ENCODE measurements at places on chromosomes 6 and 20.

DNA sequence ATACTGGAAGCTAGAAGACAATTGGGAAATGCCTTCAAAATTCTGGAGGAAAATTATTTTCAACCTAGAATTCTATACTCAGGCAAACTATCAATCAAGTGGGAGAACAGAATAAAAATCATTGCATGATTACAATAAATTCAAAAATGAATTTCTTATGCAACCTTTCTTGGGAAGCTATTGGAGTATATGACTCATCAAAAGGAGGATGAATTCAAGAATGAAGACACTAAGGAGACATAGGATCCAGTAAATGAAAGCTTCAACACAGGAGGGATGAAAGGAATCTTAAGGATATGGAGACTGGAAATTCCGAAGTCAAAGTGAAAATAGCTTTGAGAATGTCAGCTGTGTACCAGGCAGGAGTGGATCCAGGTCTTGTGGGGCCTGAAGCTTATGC is 12.6 kb upstream of the UBR2 start:
- no peak for ATAC-seq

GRCh38 chr6:79384845-79385244 is 150.4 kb upstream of the HMGN3 start:
- ATAC-seq = no peak

DNA sequence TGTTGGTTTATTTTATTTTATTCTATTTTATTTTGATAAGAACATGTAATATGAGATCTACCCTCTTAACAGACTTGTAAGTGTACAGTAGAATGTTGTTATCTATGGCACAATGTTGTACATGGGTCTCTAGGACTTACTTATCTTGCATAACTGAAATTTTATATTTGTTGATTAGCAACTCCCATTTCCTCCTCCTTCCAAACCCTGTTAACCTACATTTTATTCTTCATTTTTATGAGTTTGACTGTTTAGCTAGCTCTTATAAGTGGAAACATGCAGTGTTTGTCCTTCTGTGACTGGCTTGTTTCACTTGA is 37.9 kb upstream of the BCAS1 start:
- no peak for ATAC-seq

DNA sequence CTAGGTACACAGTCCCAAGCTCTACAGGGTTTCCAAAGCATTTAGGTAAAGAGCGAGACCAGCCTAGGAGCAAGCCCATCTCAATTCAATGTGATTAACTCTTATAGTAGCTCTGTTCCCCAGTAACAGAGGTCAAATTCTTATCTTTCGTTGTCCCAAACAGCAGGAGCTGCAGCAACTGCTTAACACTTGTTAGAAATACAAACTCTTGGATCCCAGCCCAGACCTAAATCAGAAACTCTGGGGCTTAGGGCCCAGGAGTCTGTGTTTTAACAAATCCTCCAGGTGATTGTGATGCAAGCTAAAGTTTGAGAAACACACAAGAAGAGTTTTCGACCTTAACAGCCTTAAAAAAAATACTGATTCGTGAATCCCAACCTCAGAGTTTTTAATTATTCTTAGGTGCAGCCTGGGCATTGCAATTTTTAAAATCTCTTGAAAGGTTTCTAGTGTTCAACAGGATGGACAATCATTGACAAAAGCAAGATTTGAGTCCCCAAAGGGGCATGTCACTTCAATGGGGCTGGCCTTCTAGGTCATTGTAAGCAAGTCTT is 127.4 kb upstream of the HCRTR2 start:
- no peak for ATAC-seq

- ATAC-seq = peak; percentile 91
Observed at GRCh38 chr20:44153636-44154043, 33.3 kb downstream of the JPH2 start.

DNA sequence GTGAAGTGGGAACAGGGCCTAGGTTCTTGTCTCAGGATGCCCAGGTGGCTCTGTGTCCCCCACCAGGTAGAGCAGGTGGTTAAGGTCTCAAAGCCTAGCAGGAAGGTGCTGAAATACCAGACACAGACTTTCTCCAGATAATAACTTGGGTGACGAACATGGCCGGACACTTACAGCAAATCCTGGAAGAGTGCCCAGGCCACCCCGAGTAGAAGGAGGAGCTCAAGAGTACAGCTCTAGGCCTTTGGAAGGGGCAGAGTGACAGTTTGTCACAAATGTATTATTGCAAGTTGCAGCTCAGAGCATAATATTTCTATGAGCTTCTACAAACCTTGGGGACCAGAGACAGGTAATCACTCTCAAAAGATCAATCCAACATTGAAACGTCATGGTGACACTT is 251.6 kb upstream of the SOX4 start:
- no peak for ATAC-seq

GRCh38 chr20:57167971-57168701 is 98.3 kb downstream of the BMP7 start:
- ATAC-seq = peak; percentile 47

- ATAC-seq = no peak
Observed at GRCh38 chr6:126258150-126258549, 81.8 kb upstream of the CENPW start.

GRCh38 chr6:110378552-110378951 is 20.4 kb upstream of the METTL24 start:
- ATAC-seq = no peak

DNA sequence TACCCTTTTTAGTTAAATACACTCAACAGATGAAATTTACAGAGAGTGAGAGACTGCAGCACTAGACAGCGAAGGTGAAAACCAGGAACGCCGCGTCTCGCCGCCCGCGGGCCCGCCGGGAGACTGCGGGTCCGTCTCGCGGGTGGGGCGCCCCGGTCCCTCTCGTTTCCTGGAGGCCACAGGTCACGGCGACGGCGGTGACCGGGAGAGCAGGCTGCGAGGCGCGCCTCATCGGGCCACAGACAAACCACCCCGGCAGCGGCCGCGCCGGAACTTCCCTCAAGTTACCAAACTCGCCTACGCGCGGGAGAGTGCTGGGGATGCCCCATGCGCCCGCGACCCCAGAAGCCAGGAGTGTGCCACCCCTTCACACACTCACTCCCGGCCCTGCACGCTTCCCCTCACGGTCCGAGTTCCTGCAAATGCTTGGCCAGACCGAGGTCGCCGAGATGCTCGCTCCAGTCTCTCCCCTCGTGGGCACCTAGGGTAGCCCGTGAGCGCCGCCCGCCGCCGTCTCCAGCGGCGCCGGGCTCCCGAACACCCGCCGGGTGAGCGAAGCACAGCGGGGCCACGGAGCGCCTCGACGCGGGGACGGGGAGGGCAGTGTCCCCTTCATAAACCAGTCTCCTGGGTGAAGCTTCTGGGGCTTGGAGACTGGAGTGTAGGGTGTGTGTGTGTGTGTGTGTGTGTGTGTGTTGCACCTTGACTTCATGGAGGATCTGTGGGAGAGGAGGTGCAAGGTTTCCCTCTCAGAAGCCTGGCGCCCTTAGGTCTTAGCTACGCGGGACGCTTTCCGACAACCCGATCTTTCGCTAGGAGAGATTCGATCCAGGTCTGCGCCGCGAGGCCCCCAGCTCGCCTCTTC is 1.4 kb downstream of the BACH2 start:
- ATAC-seq = peak; percentile 13

- ATAC-seq = no peak
Observed at GRCh38 chr20:5260889-5261288, 55.9 kb downstream of the PROKR2 start.

DNA sequence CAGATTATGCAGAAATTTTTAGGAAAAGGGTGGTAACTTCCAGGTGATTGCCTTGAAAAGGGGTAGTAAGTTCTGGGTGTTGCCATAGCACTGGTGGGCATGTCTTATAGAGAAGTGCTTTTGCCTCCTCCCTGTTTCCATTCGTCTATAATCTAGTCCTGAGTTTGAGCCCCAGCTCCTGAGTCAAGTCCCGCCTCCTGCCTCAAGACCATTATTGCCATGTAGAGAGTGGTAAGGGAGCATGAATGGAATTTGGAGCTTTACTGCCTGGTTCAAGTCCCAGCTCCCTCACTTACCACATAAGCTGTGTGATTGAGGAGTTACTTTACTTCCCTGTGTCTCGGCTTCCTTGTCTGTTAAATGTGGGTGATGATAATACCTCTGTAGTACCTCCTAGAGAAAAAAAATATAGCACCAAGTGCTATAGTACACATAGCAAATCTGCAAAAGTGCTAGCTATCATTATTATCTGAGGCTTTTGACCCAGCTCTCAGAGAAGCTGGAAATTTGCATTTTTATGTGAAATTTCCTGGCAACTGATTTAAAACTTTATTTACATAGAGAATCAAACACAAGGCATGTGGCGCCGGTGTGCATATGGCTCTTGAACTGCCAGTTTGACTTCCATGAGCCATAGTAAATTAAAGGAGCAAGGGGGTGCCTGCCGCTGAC is 36.0 kb downstream of the TGM6 start:
- peak; percentile 86 for ATAC-seq

- ATAC-seq = no peak
Observed at GRCh38 chr20:13545790-13546189, 92.9 kb downstream of the TASP1 start.

DNA sequence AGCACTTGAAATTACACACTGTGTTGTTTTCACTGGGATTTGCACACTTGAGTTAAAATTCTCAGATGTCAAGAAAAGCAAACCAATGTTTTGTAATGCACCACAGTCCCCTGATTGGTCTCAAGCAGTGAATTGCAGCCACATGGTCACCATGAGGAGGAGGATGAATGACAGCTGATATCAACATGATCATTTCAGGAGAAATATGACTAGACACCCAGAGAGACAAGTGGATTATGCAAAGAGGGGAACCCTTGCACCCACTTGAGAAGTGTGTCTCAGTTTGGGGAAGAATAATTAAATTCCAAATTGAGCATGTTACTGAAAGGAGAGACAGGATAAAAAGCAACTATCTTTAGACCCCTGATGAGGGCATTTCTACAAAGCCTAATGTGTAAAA is 69.3 kb downstream of the UST start:
- no peak for ATAC-seq

- ATAC-seq = no peak
Observed at GRCh38 chr6:24391756-24392405, 10.9 kb upstream of the MRS2 start.
